ENCODE measurements at places on chromosomes 12 and 14.

- DNase-seq = no peak
These were observed 96.8 kb downstream of the SINHCAF start for GRCh38 chr12:31228811-31229792.

- peak; percentile 42 for DNase-seq
These were observed 1.0 kb upstream of the LMO3 start for GRCh38 chr12:16606991-16607390.

GRCh38 chr14:56056031-56056430, 62.2 kb upstream of the PELI2 start:
- DNase-seq = no peak

DNA sequence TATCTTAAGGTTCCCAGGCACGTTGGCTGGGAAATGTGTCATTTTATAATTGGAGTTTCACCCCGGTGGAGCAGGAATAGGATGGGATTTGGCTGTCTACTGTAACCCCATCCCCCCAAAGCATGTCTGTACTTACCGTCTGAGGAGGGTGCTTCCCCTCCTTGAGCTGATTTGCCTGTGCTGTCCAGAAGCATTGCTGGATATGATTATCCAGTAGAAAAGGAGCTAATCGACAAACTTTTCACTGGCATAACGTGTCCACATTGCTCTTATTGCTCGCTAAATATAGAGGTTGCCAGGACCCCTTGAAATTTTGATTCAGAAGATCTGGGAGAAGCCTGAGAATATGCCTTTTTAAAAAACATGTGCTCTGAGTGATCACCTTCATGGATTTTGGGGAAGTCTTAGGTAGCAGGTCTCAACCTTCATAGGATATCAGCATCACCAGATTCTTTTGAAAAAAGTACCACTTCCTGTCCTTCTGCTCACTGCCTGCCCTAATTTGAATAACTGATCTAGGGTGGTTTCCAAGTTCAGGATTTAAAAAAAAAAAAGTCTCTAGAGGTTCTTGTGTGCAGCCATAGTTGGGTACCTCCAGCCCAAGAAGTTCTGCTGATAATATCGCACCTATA, 80.4 kb upstream of the KCNA1 start:
- no peak for DNase-seq

DNA sequence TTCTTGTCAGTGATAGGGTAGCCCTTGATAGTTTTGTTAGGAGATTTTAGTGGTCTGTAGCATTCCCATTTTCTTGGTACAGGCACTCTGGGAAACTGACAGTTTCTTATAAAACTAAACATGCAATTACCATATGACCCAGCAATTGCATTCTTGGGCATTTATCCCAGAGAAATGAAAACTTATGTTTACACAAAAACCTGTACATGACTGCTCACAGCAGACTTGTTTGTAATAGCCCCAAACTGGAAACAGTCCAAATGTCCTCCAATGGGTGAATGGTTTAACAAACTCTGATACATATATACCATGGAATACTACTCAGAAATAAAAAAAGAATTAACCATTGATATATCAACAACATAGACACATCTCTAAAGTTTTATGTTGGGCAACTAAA, 75.5 kb downstream of the BORCS5 start:
- no peak for DNase-seq

DNA sequence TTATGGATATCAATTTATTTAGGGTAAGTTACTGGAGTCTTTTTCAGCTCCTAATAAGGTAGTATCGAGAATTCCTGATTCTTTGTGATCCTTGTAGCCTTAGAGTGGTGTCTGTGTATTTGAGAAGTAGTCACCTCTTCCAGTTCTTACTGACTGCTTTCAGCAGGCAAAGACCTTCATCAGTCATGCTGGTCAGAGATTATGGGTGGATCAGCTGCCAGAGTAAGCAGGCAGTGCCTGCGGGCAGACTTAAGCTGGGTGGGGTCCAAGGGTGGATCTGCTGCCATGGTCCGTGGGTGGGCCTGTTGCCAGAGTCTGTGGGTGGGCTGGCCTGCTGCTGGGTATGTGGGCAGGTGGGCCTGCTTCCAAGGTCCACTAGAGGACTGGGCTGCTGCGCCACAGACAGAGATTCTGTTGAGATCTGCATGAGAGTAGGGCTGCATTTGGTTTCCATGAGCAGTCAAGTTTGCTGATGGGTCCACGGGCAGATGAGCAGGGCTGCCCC, 188.7 kb downstream of the ANO2 start:
- no peak for DNase-seq

- DNase-seq = peak; percentile 52
These were observed 15.1 kb downstream of the RNF41 start for GRCh38 chr12:56206452-56207166.

- no peak for DNase-seq
These were observed 5.8 kb upstream of the ITFG2 start for GRCh38 chr12:2806700-2807099.

DNA sequence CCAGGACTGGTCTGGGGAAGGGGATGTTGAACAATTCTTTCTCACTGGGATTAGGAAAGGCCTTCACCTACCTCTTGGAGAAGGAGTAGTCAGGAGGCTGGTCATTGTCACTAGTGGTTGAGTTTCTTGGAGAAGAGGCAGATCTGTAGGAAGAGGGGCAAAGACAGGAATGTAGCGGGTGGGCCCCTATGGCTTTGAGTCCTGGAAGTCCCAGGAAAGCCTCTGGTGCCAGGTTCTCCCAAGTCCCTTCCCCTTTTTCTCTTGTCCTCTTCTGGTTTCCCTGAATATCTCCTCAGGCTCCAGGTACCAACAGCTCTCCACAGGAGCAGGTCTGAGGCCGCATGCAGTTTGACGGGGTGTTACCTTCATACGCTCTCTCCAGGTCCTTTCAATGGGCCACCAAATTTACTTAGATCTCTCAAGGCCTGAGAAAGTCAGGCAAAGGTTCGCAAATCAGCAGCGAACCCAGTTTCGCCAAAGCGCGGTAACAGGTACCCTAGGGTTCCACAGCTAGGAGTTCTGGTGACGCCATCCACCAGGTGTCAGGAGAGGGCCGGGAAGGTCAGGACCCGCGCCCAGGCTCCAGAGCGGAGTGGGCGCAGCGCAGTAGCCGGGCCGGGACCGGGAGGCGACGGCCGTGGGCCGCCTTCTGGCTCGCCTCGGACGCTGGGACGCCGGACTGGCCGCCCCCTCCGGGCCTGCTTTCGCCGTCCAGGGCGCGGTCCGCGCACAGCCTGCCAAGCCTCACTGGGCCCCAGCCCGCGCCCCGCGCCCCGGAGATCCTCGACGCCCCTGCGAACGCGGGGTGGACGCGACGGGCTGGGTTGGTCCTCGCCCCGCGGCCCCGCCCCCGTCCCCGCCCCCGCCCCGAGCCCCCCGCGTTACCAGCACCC, 795 bp downstream of the SMAGP start:
- peak; percentile 64 for DNase-seq

DNA sequence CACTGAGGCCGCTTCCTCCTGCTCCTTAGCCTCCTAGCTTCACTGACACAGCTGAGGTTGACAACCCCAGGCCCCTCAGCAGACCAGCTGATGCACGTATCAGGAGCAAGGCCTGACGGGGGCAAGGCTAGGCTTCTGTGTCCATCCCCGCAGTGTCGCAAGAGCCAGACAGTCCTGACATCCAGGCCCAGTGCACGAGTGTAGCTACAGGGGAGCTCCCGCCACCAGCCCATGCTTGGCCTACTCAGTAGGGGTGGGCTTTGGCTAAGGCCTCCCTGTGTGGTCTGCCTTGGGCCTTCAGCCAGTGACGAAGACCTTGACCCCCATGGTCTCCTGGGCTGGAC, 179.1 kb downstream of the DPF3 start:
- DNase-seq = no peak

DNA sequence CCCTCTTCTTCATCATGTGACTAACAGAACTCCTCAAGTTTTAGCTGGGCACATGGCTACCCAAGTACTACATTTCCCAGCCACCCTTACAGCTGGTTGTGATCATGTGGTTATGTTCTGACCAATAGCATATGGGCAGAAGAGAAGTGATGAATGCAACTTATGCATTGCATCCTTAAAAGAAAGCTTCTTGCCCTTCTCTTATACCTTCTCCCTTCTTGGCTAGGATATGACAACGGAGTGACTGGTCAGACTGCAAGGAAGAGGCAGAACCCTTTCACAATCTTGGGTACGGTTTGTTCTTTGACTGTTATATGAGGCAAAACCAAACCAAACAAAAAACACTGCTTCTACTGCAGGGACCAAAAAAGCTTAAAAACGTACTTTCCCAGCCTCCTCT, 66.5 kb upstream of the MAX start:
- DNase-seq = no peak

- DNase-seq = no peak
These were observed 45.1 kb downstream of the AKAP6 start for GRCh38 chr14:32374155-32374554.

DNA sequence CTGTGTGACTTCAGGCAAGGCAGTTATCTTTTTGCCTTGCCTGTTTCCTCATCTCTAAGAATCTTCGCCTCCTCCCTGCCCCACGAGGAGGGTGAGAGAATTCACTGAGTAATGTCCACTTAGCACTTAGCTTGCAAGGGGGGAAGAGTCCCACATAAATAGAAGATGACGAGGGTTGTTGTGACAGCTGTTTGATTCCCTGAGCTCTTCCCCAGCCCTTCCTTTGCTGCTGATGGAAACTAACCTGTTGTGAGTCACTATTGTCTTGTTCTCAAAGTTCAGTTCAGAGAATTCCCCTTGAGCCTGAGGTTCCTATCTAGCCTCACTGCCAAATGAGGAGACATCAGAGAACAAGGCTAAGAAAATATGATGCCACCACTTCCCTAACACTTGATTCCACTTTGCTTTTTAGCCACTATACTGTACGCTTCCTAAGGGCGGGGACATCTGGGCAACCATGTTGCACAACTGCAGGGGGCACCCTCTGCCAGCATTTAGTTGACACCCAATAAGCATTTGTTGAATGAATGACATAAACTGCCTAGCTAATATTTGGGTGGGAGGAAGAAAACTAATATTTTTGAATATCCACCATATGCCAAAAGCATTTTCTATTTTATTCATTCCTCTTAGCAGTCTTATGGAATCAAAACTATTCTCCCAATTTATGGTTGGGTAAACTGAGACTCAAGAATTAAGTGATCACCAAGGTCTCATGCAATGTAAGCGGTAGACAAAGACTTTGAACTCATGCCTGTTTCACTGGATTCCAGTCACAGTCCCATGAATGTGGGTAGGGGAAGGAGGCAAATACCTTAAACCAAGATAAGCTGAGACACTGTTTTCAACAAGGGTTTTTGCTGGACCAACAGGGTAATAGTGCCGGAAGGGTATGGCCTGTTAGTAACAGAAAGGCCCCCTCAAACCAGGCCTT, 77.6 kb downstream of the ZFP36L1 start:
- DNase-seq = no peak

GRCh38 chr14:93744876-93745275, 43.4 kb downstream of the PRIMA1 start:
- no peak for DNase-seq

GRCh38 chr14:51652168-51653078, 713 bp downstream of the FRMD6 start:
- DNase-seq = no peak

DNA sequence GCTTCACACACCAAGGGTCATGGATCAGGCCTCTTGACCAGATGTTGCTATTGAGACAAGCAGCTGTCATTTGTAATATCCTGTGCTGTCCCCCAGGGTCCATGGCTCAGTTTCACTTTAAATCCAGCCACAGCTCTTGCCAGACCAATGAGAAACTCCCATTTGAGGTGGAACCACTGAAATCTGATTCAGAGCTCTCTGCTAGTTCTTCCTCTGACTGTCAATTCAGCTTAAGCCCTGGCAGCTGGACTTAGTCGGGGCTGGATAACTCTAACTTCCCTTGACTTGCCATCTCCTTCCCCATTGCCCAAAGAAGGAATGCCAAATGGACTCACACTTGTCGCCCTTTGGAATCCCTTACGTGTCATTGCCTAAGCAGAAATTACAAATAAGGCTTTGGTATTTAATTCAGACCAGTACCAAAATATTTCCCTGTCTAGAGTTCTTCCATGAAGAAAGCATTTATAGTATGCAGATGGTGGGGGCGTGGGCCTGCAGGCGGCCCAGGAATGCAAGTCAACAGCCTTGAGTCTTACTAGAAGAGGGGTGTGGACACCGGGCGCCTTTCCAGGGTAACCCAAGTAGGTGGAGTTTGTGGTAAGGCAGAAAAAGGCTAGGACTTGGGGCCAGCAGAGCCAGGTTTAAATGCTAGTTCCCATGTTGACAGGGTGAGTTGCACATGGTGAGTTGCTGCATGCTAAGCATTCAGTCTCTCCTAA, 96.9 kb upstream of the TMPO start:
- DNase-seq = peak; percentile 30

DNA sequence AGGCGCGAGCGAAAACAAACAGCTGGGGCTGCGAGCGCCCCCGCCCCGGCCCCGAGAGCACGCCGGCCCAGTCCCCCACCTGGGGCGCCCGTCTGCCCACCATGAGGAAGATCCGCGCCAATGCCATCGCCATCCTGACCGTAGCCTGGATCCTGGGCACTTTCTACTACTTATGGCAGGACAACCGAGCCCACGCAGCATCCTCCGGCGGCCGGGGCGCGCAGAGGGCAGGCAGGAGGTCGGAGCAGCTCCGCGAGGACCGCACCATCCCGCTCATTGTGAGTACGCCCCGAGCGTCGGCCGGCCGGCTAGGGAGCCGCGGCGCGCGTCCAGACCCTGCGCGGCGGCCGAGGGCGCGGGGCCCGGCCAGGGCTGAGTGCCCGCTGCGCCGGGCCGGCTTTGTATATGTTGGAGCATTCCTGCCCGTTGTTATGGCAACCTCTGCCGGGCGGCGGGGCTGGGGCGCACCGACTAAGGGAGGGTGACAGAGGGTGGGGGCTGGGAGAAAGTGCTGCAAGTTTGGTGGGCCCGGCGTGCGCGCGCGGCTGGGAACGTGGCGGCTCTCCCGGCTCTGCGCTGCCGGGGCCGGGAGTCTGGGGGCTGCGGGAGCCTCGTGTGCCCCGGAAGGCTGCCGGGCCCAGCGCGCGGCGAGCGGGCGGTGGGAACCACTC, 367 bp downstream of the GALNT16 start:
- DNase-seq = no peak

DNA sequence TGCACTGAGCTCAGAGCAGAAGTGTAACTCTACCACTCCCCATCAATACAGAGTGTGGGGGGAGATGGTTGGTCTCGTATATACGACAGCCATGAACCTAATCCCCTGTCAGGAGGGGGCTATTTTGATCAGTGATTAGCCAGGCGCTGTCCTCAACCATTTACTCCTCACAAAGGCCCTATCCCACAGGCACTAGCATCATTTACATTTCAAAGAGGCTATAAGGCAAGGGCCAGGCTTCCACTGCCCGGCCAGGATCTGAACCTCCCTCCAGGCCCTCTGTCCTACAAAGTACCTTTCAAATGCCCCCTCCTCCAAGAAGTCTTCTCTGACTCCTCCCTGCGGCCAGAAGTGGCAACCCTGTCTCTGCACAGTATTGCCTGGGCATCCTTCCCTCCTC, 74.7 kb downstream of the ITPK1 start:
- no peak for DNase-seq
